Neuronal stem cell (in vitro differentiated cells): ENCODE measurements at places on chromosomes 12 and 14.

DNA sequence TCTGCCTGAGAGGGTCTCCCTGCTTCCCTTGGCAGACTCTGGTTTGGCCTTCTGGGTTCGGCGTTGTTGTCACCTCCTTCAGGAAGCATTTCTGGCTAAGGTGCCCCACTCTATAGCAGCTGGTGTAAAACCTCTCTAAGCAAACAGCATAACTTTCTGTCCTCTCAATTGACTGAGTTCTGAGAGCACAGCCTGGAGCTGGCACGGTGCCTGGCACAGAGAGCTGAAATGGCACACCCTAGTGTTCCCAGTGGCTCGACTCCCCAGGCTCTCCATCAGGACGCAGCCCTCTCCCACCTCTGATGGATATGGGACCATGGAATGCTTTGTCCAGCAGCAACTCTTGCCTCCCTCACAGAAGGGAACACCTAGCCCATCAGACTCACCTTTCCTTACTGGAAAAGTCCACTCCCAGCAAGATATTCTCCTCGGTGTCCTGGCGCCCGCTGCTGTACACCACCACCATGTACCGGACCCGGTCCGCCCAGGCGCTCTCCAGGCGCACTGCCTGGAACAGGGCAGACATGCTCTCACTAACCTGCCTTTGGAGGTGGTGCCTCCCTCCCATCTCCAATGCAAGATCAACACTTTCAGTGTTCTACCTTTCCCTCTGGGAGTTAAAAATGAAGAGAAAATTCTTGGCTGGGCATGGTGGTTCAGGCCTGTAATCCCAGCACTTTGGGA lies 40.6 kb downstream of the SSH1 start:
- no peak overlapping the region for H3K4me3 ChIP-seq
- H3K4me1 ChIP-seq: no peaks in the 10 kb centered on the region
- peaks cover 16% of the 10 kb centered on the region for H3K36me3 ChIP-seq
- no peak overlapping the region for H3K27ac ChIP-seq
- no peak for DNase-seq

- H3K4me1 ChIP-seq: no peaks in the 10 kb centered on the region
- no peaks in the 10 kb centered on the region for H3K27me3 ChIP-seq
- H3K4me3 ChIP-seq: no peak overlapping the region
- DNase-seq: no peak
- H3K36me3 ChIP-seq: peaks cover 51% of the 10 kb centered on the region
- H3K27ac ChIP-seq: no peak overlapping the region
These were observed 30.1 kb downstream of the ANAPC7 start for GRCh38 chr12:110373425-110373824.

DNA sequence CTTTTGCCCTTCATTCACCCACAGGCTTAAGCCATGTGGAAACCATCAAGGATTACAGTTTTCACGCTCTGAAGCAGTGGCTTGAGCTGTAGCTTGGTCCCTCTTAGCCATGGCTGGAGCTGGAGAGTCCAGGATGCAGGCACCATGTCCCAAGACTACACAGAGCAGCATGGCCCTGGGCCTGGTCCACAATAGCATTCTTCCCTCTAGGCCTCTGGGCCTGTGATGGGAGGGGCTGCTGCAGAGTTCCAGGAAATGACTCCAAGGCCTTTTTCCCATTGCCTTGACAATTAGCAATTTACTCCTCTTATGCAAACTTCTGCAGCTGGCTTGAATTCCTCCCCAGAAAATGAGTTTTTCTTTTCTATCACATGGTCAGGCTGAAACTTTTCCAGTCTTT lies 211.3 kb downstream of the RERGL start:
- no peaks in the 10 kb centered on the region for H3K27me3 ChIP-seq
- H3K27ac ChIP-seq: no peak overlapping the region
- no peaks in the 10 kb centered on the region for H3K4me1 ChIP-seq
- DNase-seq: no peak

DNA sequence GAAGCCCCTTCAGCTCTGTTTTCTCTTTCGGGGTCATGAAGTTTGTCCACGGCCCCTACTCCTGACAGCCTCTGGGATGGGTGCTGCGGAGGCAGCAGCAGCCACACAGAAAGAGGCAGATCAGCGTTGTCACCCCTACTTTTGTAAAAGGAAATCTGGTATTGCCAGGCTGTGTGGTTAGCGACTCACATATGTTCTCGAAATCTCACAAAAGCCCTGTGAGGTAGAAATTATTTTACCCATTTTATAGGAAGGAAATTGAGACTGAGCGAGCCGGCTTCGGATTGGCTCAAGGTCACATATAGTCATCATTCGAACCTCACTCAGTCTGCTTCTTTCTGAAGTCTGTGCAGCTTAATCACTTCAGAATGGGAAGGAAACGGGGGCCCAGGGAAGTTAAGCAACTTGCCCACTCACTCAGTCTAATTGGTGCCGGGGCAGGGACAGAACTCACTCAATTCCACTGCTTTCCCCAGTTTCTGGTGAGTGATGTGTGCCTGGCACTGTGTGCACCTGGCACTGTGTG lies 1.1 kb upstream of the CKAP4 start:
- DNase-seq: no peak
- H3K27ac ChIP-seq: peak overlapping the region; percentile 67
- peak overlapping the region; percentile 85 for H3K4me3 ChIP-seq
- no peaks in the 10 kb centered on the region for H3K27me3 ChIP-seq

GRCh38 chr14:57069702-57070101 lies 199.0 kb downstream of the EXOC5 start:
- no peaks in the 10 kb centered on the region for H3K27me3 ChIP-seq
- H3K36me3 ChIP-seq: no peaks in the 10 kb centered on the region
- no peak overlapping the region for H3K4me3 ChIP-seq
- H3K4me1 ChIP-seq: peaks cover 5% of the 10 kb centered on the region
- H3K27ac ChIP-seq: no peak overlapping the region
- DNase-seq: no peak

DNA sequence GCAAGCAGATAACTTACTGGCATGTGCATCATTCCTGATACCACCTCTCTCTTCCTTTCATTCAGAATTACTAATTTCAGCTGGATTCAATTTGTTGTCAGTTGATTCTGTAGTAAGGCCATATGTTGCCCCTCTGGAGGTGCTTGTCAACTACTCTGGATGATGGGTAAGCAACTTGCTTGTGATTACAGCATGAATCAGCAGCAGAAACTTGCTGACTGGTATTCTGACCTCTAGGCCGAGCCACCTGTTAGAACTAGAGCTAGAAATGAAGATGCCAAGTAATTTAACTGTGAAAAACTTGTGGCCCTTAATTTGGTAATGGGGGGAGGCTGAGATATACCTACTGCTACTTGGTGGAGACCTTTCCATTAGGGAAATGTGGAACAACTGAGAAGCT lies 5.1 kb downstream of the RNF10 start:
- no peak overlapping the region for H3K4me3 ChIP-seq
- no peak for DNase-seq
- H3K27me3 ChIP-seq: no peaks in the 10 kb centered on the region
- no peak overlapping the region for H3K27ac ChIP-seq
- H3K36me3 ChIP-seq: peaks cover 76% of the 10 kb centered on the region

DNA sequence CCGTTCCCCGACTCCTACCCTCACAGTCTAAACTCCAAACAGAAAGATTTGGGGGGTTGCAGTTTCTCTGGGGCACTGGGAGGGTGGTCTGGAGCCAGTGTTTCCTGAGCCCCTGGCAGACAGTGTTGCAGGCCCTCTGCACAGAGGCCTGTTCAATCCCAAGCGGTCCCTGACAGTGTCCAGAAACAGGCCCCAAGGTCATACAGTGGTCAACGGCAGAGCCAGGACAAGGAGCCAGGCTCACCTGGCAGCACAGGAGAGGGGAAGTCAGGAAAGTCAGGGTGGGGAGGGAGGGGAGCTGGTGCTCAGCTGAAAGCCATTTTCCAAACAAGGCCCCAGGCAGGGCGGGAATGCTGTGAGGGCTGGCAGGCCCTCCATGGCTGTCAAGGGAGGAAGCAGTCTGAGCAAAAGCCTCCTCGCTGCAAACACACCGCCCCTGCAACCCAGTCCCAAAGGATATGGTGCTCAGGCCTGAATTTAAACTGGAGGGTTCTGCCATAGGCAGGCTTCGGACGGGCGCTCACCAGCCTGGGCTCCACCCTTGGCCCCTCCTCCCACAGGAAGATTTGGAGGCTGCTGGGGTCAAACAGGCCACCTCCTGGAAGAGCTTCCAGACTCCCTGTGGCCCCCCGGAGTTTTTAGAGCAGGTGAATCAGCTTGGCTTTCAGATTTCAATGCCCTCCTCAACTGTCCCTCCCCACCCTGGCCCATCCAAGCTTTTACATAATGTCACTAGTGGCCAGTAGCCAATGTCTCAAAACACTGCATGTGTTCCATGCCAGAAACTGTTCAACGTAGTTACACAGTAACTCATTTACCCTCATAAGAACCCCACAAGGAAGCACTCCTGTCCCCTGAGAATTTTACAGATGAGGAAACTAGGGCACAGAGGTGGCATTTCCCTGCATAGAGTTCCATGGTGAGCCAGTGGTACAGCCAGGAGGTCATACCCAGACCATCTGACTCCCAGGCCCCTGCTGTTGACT lies 41.5 kb downstream of the CHGA start:
- peaks cover 4% of the 10 kb centered on the region for H3K27me3 ChIP-seq
- no peak for DNase-seq
- no peak overlapping the region for H3K27ac ChIP-seq

DNA sequence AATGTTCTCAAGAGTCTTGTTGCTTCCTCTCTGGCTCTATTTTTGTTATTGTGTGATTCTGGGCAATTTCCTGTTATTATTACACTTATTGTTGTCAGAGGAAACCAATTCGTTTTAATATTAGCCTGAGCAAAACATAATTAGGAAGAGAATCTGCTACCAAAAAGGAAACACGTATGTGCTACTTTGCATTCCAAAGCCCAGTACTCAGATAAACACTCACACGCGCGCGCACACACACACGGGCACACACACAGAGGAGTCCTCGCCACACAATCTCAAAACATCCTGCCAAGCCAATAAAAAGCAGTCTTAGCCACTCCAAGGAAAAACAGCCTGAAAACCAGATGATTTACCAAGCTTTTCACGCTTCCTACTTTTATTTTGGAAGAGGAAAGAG lies 400.7 kb downstream of the NUAK1 start:
- peaks cover 17% of the 10 kb centered on the region for H3K4me1 ChIP-seq
- H3K27me3 ChIP-seq: no peaks in the 10 kb centered on the region
- H3K27ac ChIP-seq: no peak overlapping the region
- H3K4me3 ChIP-seq: no peak overlapping the region
- no peaks in the 10 kb centered on the region for H3K36me3 ChIP-seq

GRCh38 chr12:53201639-53202038 lies 5.4 kb downstream of the ITGB7 start:
- no peaks in the 10 kb centered on the region for H3K36me3 ChIP-seq
- H3K27me3 ChIP-seq: peaks cover 21% of the 10 kb centered on the region
- peaks cover 2% of the 10 kb centered on the region for H3K4me1 ChIP-seq
- no peak overlapping the region for H3K4me3 ChIP-seq
- no peak for DNase-seq

DNA sequence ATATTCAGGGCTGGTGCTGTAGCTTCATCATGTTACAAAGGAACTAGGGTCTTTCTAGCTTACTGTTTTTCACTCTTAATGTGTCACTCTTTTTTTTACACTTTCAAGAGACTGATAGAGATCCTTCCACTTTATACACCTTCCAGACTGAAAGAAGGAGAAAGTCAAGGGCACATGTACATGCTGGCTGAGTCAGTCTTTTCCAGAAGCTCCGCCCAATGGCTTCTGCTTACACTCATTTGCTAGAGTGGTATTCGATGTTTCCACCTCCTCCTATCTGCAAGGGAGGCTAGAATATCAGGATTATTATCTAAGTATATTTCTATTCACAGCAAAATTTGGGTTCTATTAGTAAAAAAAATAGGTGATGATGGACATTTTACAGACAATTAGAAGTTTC lies 325.8 kb upstream of the OR4E1 start:
- no peaks in the 10 kb centered on the region for H3K4me1 ChIP-seq
- no peaks in the 10 kb centered on the region for H3K36me3 ChIP-seq
- DNase-seq: no peak
- H3K27ac ChIP-seq: no peak overlapping the region
- no peak overlapping the region for H3K4me3 ChIP-seq

DNA sequence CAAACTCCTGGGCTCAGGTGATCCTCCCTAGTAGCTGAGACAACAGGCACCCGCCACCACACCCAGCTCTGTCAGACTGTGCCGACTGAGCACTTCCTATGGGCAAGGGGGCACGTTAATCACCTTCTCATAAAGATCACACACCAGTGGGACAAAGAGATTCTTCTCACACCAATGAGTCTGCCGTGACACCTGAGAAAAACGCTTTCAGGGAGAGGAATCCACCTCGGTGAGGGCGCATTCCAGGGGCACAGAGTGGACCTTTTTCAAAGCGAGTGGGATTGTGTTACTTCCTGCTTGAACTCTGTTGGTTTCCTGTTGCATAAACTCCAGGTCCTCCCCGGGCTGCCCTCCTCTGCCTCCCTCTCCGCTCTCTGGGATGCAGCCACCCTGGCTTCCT lies 17.5 kb upstream of the SCARB1 start:
- DNase-seq: no peak
- H3K4me1 ChIP-seq: peaks cover 6% of the 10 kb centered on the region
- no peaks in the 10 kb centered on the region for H3K27me3 ChIP-seq
- no peak overlapping the region for H3K4me3 ChIP-seq
- H3K36me3 ChIP-seq: no peaks in the 10 kb centered on the region

DNA sequence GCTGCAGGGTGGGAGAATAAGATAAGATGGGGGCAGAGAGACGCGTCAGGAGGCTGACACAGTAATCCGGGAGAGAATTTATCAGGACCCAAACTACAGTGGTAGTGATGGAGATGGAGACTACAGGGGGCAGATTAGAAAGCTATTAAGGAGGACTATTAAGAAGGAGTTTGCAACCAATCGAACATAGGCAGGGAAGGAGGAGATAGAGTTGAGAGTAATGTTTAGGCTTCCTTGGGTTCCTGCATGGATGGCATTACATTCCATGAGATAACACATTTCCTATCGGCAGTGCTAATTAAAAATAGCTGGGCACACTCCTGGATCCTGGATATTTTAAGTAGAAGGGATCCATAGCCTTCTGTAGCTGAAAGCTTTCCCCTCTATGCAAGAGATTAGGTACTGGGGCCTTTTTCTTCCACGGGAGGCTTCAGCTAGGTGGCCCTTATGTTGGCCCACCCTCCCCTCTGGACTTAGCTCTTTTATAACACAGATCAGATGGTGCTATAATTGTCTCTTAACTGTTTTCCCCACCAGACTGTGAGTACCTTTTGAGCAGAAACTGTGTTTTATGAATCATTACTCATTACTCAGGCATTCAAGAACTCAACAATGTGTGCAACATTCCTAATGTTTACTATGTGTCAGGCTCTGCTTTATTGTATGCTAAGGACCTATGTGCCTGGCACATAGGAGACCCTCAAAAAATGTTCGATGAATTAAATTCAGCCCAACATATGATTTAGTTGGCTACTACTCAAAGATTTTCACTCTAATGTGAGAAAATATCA lies 113.0 kb downstream of the RMST start:
- no peaks in the 10 kb centered on the region for H3K27me3 ChIP-seq
- no peaks in the 10 kb centered on the region for H3K36me3 ChIP-seq
- peaks cover 4% of the 10 kb centered on the region for H3K4me1 ChIP-seq
- DNase-seq: no peak
- no peak overlapping the region for H3K27ac ChIP-seq

DNA sequence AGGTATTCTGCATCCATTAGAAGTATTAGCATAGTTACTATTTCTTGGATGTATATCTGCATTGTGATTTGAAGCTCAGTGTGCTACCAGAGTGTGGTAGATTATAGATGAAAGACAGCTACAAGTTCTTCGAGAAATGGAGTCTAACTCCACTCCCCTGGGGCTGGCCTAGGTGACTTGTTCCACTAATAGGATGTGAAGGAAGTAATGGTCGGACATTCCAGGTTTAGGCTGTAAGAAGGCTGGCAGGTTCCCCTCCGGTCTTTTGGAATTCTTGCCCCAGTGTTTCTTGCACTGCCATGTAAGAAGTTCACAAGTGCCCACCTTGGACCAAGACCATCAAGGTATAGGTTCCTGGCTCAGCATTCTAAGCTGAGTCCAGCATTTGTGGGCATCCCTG lies 236.4 kb downstream of the FLRT2 start:
- H3K4me1 ChIP-seq: peaks cover 2% of the 10 kb centered on the region
- H3K27ac ChIP-seq: no peak overlapping the region
- H3K27me3 ChIP-seq: no peaks in the 10 kb centered on the region
- no peak overlapping the region for H3K4me3 ChIP-seq
- DNase-seq: no peak
